NCI-H1694 (cell line): ENCODE measurements at places on chromosomes 5 and 9.

- no peak for DNase-seq
These were observed 32.9 kb downstream of the NDST1 start for GRCh38 chr5:150540615-150541396.

- no peak for DNase-seq
These were observed 27.6 kb downstream of the TCF7 start for GRCh38 chr5:134142052-134142451.

DNA sequence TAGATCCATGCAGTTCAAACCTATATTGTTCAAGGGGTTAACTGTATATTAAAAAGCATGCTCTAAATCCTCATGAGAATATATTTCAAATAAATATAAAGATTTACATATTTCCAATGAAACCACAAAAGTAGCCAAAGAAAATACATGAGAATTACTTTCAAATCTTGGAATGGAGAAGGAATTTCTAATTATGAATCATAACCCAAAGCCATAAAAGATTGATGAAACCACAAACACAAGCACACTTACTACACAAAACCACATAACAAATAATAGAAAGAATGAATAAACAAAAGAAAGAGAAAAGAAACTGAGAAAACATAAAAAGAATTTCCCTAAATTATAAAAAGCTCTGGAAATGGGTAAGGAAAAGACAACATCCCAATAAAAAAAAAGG is 16.0 kb downstream of the ERP44 start:
- DNase-seq, result no peak

DNA sequence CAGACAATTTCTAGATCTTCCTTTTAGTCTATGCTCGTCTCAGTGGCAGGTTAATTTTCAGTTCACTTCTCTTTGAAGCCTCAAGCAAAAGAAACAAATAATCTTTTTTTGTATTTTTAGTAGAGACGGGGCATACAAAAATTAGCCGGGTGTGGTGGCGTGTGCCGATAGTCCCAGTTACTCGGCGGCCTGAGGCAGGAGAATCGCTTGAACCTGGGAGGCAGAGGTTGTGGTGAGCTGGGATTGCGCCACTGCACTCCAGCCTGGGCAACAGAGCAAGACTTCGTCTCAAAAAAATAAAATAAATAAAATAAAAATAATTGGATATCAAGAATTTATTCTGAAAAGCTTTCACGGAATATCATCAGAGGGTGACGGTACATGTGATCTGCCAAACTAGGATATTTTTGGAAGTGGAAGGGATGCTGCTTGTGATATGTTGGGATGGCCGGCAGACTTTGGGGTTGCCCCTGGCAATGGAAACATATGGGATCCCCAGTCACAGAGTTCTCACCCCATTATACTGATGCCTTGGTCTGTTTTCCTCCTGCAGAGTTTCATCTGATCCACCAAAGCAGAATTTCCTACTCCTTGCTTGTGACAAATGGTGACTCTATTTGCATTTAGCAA is 7.6 kb upstream of the LCP2 start:
- DNase-seq, result no peak

DNA sequence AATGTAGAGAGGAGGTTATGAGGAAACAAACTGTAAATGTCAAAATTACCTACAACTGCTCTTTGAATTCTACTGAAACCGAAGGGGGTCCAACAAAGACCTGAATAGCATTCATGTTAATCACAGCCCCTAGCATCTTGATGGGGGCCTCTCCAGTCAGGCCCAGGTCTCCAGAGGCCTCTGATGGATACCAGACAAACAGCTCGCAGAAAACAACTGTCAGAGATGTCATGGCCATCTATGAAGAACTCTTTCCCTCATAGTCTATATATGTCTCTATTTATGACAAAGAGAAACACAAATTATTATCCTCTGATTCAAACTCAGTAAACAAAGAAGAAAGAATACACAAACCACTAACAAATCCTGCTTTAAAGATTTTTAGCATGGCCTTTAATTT is 432.6 kb downstream of the CAAP1 start:
- DNase-seq, result no peak

- no peak for DNase-seq
These were observed 11.0 kb downstream of the NCS1 start for GRCh38 chr9:130183133-130183762.

- no peak for DNase-seq
These were observed 391.6 kb downstream of the DMRTA1 start for GRCh38 chr9:22838266-22838665.

- no peak for DNase-seq
These were observed 608.2 kb upstream of the DAB2 start for GRCh38 chr5:40033009-40033408.

GRCh38 chr5:123125962-123126732 is 37.1 kb downstream of the PRDM6 start:
- DNase-seq, result no peak

- no peak for DNase-seq
These were observed 96.2 kb upstream of the ICE1 start for GRCh38 chr5:5326115-5326758.

GRCh38 chr9:36924071-36924470 is 110.0 kb downstream of the PAX5 start:
- DNase-seq, result no peak

- no peak for DNase-seq
These were observed 148.7 kb upstream of the COL5A1 start for GRCh38 chr9:134492721-134493460.

GRCh38 chr5:124825250-124825982 is 79.0 kb upstream of the ZNF608 start:
- DNase-seq, result no peak

GRCh38 chr5:135318037-135318436 is 81.0 kb downstream of the MACROH2A1 start:
- DNase-seq, result no peak

- DNase-seq, result no peak
These were observed 83.0 kb upstream of the JAK2 start for GRCh38 chr9:4902135-4902475.

DNA sequence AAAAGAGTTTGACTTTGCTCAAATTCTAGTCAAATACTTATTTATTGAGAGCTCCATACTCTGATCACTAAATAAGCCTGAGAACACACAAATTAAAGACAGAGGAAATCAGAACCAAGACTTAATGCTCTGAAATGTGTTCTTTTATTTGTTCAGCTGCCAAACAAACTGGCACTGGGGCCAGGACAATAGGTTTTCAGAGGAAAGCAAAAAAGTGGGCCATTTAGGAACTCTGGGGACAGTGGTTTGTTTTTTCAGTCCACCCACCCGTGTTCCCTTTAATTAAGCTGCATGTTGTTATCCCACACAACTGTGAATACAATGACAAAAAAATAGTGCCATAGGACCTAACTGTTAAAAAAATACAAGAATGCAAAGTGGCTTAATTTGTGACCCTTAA is 95.4 kb upstream of the RETREG1 start:
- no peak for DNase-seq

DNA sequence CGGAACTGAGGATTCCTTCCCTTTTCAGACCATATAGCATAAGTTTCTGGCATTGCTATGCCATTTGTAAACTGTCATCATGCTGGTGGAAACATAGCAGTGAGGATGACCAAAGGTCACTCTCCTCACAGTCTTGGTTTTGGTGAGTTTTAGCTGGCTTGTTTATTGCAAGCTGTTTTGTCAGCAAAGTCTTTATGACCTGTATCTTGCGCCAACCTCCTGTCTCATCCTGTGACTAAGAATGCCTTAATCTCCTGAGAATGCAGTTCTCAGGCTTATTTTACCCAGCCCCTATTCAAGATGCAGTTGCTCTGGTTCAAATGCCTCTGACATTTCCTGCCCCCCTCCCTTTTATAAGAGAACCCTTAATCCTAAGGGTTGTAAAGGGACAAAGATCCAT is 26.7 kb upstream of the GRIA1 start:
- DNase-seq, result no peak

DNA sequence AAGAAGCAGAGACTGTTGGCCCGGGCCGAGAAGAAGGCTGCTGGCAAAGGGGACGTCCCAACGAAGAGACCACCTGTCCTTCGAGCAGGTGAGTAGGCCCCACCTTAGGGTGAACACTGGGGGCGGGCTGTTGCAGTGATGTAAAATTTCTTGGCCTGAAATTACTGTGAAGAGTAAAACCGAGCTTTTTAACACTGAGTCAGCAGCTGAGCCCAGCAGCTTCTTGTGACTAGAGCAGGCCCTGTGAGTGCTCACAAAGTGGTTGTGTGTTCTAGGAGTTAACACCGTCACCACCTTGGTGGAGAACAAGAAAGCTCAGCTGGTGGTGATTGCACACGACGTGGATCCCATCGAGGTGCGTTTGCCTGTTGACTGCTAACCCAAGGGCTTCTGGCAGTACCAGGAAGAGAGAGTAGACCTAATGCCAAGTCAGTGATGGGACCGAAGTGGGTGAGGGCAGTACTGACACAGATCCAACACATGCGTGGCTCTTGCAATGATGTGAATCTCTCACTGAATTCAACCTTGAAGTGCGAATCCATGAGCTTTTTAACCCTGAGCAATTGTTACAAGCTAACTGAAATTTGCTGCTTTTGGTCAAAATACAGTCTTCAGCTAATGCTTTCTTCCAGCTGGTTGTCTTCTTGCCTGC is 2.1 kb downstream of the RPL7A start:
- no peak for DNase-seq

DNA sequence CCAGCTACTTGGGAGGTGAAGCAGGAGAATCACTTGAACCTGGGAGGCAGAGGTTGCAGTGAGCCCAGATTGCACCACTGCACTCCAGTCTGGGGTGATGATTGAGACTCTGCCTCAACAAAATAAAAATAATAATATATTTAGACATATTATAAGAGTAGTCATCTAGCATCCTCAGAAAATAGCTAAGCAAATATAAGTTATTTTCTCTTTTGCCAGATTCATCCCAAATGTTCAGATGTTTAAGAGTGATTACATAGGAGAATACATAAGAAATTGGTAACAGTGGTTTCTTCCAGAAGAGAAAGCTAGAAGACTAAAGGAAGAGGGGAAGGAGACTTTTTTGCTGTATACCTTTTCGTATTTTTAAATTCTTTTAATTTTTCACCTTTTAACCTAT is 20.0 kb downstream of the PRKAA1 start:
- no peak for DNase-seq

DNA sequence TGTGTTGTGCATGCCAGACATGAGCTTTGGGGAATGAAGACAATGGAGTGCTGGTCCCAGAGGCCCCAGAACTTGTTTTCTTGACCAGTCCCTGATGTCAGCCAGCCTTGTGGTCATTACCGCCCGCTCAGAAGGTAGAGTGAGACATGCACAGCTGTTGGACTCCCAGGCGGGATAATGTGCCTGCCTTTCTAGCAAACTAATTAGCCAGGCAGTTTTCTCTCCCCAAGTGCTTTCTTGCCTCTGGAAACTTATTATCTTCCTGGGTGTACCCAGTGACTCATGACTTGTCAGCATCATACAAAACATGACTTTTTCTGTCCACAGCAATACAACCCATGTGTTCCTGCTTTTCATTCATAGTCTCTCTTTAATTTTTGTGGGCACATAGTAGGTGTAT is 131.1 kb downstream of the RMI1 start:
- no peak for DNase-seq

DNA sequence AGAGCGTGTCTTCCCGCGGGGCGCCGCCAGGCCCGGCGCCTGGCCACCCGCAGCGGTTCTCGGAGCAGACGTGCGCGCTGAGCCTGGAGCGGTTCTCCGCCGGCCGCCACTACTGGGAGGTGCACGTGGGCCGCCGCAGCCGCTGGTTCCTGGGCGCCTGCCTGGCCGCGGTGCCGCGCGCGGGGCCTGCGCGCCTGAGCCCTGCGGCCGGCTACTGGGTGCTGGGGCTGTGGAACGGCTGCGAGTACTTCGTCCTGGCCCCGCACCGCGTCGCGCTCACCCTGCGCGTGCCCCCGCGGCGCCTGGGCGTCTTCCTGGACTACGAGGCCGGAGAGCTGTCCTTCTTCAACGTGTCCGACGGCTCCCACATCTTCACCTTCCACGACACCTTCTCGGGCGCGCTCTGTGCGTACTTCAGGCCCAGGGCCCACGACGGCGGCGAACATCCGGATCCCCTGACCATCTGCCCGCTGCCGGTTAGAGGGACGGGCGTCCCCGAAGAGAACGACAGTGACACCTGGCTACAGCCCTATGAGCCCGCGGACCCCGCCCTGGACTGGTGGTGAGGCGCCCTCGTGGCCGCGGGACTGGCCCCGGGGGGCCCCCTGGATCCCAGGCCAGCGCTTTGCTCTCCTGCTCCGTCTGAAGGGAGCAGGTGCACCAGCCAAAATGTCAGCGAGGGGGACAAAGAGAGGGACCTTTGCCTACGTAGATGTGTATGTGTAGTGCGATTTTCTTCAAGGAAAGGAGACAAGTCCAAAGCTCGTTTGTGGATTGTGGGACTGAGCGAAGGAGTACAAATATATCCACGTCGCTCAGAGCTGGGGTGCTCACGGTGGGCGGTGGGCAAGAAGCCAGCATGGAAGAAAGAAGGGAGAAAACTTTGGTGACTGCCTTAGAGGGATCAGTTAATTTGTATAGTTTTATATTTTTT is 19.5 kb downstream of the BTNL9 start:
- DNase-seq, result no peak

GRCh38 chr5:78537821-78538220 is 110.8 kb downstream of the LHFPL2 start:
- no peak for DNase-seq

- no peak for DNase-seq
These were observed 38.6 kb upstream of the TESK1 start for GRCh38 chr9:35566417-35566816.

DNA sequence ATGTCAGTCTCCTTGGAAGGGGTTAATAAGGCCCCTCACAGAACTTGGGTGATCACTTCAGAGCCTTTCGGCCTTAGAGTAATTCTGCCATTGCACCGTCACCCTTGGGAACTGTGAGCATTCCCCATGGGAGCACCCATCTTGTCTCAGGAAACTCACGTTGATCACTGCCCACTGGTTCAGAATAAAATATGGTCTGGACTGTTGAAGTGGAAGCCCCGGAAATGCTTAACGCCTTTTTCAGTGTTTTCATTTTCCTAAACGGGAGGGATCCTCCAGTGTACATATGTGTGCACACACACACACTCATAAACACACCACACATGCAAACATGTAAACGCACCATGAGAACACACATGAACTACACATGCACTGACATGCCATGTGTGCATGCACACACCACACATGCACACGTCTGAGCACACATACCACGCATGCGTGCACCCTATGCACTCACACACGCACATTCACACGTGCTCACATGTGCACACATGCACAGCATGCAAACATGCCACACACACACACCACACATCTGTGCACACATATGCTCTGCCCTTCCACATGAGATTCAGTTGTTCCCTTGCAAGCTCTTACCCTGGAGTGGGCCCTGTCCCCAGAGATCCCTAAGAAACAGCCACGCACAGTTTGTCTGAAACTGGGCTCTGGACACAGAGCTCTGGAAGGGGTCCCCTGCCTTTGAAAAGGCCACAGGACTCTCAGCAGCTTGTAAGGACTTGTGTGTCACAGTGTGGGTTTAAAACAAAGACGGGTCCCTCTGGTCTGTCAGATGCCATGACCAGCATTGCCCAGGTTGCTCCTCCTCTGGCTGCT is 17.0 kb downstream of the MRPL36 start:
- DNase-seq, result no peak
